ENCODE measurements at places on chromosomes 6 and 20. TPM values are rescaled to one million over a fixed set of nuclear protein-coding genes. Genes with fewer than 3 reads are reported as not detected.

GRCh38 chr6:81800666-81801065 is 48.2 kb upstream of the TENT5A start:
- H3K27me3 ChIP-seq = no peaks in the 10 kb centered on the region
- H3K27ac ChIP-seq = no peak overlapping the region
- H3K4me3 ChIP-seq = no peak overlapping the region
- no peaks in the 10 kb centered on the region for H3K36me3 ChIP-seq
- H3K4me1 ChIP-seq = no peaks in the 10 kb centered on the region
- DNase-seq = no peak

DNA sequence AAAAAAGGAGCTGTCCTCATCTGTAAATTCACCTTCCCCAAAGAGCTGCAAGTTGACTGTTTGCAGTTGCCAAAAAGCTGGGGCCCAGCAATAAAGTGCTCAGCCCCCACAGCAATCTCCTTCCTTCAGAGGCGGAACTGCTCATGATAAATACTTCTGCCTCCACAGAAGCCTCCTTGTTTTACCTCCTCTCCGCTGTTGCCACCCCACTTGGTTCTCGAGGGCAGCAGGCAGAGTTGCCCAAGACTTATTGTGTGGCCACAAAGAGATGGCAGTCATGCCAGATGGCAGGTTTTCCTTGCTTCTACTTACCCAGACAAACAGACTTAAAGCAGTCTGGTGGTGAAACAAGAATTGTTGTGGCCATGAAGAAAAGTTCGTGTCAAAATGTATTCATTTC is 66.3 kb downstream of the SLX4IP start:
- peak overlapping the region; percentile 16 for H3K4me3 ChIP-seq
- H3K27me3 ChIP-seq = no peaks in the 10 kb centered on the region
- H3K36me3 ChIP-seq = no peaks in the 10 kb centered on the region

GRCh38 chr20:34544109-34544796 is 14.3 kb upstream of the MAP1LC3A start:
- no peak for DNase-seq
- no peaks in the 10 kb centered on the region for H3K27me3 ChIP-seq
- H3K4me1 ChIP-seq = peaks cover 13% of the 10 kb centered on the region
- H3K4me3 ChIP-seq = no peak overlapping the region
- H3K36me3 ChIP-seq = peaks cover 10% of the 10 kb centered on the region
- H3K27ac ChIP-seq = no peak overlapping the region

- no peak overlapping the region for H3K27ac ChIP-seq
- H3K4me3 ChIP-seq = no peak overlapping the region
- no peaks in the 10 kb centered on the region for H3K36me3 ChIP-seq
- no peaks in the 10 kb centered on the region for H3K4me1 ChIP-seq
- H3K27me3 ChIP-seq = no peaks in the 10 kb centered on the region
These were observed 144.2 kb downstream of the GMDS start for GRCh38 chr6:2101213-2101612.

DNA sequence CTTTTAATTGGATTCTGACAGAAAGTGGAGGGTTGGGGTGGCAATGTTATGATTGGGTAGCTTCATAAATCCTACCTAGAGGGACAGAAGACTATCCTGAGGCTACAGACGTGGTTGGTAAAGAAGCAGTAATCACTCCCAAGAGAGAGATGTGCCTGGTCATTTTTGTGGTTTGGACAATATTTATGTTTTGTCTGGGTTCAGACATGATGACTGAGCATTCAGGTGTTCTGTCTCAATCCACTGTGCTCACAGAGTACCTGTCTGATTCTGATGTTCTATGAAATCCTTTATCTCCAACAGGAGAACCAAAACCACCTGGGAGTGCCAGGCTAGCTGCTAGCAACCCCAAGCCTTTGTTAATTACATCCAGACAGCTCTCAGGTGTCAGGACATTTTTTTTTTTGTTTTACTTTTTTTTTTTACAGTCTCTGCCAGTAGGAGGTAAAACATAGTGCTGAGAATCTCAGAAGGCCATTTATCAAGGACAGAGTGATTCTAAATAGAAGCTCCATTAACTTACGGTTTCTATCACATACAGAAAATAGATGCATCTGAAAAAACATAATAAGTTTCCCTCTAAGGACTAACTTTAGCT is 1.6 kb upstream of the HLA-DQA1 start:
- H3K27me3 ChIP-seq = no peaks in the 10 kb centered on the region
- H3K27ac ChIP-seq = no peak overlapping the region
- no peaks in the 10 kb centered on the region for H3K4me1 ChIP-seq
- H3K4me3 ChIP-seq = no peak overlapping the region
- no peak for DNase-seq

Gene MRPL2
- 91.6 TPM for total RNA-seq

DNA sequence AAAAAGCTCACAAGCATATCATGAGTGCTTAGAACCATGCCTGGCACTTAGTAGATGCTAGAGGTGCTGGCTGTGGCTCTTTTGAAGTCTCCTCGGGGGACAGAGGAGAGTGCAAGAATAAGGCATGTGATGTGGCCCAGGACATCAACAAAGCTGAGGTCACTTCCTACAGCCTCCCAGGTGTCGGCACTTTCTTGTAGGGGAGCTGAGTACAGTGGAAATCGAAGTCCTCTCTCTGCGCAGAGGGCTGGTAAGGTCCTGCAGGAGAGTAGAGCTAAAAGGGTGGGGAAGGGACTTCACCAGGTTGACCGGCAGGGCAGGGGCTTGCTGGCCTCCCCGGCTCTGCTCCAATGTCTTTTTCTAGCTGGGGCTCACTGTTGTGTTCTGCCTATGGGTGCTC is 11.2 kb downstream of the SLC13A3 start:
- no peak overlapping the region for H3K27ac ChIP-seq
- H3K4me3 ChIP-seq = no peak overlapping the region
- no peaks in the 10 kb centered on the region for H3K27me3 ChIP-seq
- H3K36me3 ChIP-seq = no peaks in the 10 kb centered on the region
- no peak for DNase-seq

Gene HTR1E
- total RNA-seq = not detected

Gene LCA5
- total RNA-seq = 0.16 TPM

Gene SEMG1
- not detected for total RNA-seq

GRCh38 chr6:86357877-86358276 is 579.5 kb upstream of the HTR1E start:
- H3K36me3 ChIP-seq = no peaks in the 10 kb centered on the region
- no peak overlapping the region for H3K4me3 ChIP-seq
- no peaks in the 10 kb centered on the region for H3K4me1 ChIP-seq
- no peak for DNase-seq

DNA sequence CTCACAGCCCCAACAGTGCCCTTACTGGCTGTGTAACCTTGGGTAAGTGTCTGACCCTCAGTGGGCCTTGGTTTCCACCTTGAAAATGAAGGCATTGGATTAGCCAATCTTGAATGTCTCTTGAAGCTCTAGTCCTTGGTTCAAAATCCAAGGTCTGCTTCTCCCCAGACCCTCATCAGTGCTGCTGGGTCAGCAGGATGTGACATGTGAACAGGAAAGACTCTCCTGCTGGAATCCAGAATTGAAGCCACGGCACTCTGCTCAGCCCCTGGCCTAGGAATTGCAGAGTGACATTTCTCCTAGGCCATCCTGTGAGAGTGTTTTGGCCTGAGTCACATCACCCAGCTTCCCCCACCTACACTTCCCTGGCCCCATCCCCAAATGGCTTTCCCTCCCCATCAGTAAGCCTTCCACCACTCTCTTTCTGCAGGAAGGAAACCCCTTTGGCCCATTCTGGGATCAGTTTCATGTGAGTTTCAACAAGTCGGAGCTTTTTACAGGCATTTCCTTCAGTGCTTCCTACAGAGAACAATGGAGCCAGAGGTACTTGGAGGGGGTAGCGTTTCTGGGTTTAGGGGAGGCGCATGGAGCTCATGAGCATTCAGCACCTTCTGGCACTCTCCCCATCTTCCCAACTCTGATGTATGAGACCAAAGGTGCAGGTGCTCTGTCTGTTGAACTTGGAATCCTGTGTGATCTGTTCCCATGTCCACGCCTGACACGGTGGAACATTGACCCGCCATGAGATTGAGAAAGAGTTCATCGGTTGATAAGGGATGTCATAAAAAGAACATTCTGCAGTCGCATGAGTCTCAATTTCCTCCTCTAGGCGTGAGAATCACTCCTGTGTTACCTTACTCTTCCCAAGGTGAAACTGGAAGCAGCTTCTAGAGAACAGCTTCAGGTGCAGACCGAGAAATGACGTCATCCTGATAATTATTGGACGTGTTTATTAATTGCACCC is 8.8 kb downstream of the POFUT1 start:
- H3K27me3 ChIP-seq = no peaks in the 10 kb centered on the region
- H3K27ac ChIP-seq = no peak overlapping the region
- peaks cover 31% of the 10 kb centered on the region for H3K36me3 ChIP-seq

DNA sequence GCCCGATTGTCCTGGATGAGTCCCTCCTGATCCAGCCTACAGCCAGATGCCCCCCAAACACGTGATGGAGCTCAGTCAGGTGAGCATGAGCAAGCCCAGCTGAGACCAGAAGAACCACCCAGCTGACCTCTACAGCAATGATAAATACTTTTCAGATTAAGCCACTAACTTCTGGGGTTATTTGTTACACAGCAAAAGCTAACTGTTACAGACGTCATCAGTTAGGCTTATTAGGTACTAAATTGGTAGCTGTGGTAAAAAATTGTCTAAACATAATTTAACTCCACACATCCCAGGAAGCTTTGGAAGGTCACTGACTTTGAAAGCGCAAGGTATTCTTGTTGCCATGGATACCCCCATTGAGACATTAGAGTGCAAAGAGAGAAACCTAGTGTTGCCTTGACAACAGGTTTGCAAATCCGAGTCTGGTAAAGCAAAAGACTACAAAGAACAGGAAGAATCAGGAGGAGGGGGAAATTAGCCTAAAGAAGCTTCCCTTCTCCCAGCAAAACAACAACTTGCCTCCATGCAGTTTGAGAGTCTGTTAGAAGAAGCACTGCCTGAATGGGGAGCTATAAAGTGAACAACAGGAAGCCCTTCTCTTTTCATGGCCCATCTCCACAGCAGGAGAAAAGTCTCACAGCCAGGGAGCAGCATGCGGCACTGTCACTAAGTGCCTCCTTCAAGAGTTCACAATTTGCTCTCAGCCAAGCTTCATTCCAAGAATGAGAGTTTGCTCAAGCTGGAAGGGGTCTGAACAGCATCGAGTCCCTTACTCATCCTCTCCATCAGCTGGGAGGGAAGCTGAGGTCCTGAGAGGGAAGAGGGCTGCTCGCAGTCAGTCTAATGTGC is 41.7 kb upstream of the ZNF831 start:
- no peaks in the 10 kb centered on the region for H3K27me3 ChIP-seq
- H3K36me3 ChIP-seq = no peaks in the 10 kb centered on the region
- peak overlapping the region; percentile 66 for H3K27ac ChIP-seq
- peaks cover 75% of the 10 kb centered on the region for H3K4me1 ChIP-seq
- peak overlapping the region; percentile 46 for H3K4me3 ChIP-seq
- no peak for DNase-seq

Gene DAAM2
- not detected for total RNA-seq

DNA sequence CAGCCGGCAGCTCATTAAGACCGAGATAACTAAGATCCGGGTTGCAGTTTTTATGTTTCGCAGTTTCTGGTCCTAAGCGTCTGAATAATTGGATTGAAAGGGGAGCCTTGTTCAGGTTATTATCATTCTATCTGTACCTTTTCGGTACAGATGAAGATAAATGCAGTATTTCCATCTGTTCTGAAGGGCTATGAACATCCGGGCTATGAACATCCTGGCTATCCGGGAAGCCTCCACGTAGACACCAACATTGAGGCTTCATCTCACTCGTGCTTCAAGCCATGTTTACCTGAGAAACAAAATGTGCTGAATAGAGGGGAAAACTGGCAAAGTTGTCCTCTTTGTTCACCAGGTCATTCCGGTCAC is 399 bp upstream of the REPS1 start:
- peaks cover 37% of the 10 kb centered on the region for H3K4me1 ChIP-seq
- peak overlapping the region; percentile 18 for H3K4me3 ChIP-seq
- H3K27ac ChIP-seq = peak overlapping the region; percentile 66
- H3K27me3 ChIP-seq = no peaks in the 10 kb centered on the region

DNA sequence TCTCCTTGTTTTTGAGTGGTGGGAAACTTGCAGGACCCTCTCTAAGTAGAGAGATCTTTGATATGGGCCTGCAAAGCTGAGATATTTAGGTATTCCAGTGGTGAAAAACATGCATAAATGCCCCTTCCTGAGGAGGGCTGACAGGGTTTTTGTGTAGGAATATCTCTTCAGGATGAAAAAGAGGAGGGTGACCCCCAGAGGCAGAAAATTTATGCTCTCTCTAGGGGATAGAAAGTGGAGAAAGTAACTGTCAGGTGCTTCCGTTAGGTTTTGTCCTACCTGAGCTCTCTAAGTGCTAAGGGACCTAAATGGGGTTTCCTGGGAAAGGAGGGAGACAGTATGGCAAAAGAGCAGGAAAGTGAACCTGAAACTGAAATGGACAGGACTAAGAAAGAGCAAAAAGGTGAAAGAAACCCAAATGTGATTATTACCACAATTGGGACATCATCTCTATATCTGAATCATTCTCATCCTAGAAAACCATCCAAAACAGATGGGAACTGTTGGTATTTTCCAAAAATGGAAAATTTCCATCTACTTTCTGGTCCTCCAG is 2.0 kb downstream of the COL19A1 start:
- DNase-seq = no peak
- no peaks in the 10 kb centered on the region for H3K36me3 ChIP-seq
- peaks cover 16% of the 10 kb centered on the region for H3K4me1 ChIP-seq
- no peak overlapping the region for H3K4me3 ChIP-seq
- H3K27me3 ChIP-seq = peaks cover 10% of the 10 kb centered on the region

Gene PROKR2
- total RNA-seq = 0.18 TPM

Gene ZC3H12D
- total RNA-seq = 84.5 TPM

DNA sequence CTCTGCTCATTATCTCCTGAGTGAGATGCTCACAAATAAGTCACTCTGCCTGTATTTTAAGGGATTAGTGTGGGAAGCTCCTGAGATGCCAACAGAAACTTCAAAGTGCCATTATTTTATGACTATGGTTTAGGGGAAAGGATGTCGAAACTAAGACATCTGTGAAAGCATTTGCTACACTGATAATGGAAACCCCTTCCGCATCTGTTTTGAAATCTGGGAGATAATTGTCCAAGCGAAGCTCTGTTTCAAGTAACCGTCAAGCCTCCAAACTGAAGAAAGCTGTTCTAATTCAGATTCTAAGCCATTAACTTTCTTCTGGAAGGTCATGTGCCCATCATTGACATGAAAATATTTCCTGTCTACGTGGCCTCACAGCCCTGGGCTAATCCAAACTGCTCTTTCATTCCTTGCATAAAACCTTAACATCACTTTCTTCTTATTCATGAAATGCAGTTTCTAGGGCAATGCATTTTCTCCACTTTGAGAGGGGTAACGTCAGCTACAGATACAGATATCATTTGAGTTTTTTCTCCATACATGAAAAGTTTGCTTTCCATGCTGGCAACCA is 932.0 kb downstream of the C6orf118 start:
- H3K4me3 ChIP-seq = no peak overlapping the region
- no peaks in the 10 kb centered on the region for H3K36me3 ChIP-seq
- no peaks in the 10 kb centered on the region for H3K27me3 ChIP-seq
- DNase-seq = no peak
- H3K27ac ChIP-seq = no peak overlapping the region
- no peaks in the 10 kb centered on the region for H3K4me1 ChIP-seq

- no peaks in the 10 kb centered on the region for H3K36me3 ChIP-seq
- DNase-seq = no peak
- no peaks in the 10 kb centered on the region for H3K27me3 ChIP-seq
- H3K4me1 ChIP-seq = peaks cover 7% of the 10 kb centered on the region
- no peak overlapping the region for H3K27ac ChIP-seq
- no peak overlapping the region for H3K4me3 ChIP-seq
These were observed 34.4 kb downstream of the PCNA start for GRCh38 chr20:5085380-5085779.

Gene COL21A1
- total RNA-seq = not detected

Gene MCCD1
- not detected for total RNA-seq

Gene NR2E1
- not detected for total RNA-seq

Data from CD8-positive, alpha-beta memory T cell (primary cell).